ENCODE measurements at places on chromosomes 1 and 21.
A peak's percentile ranks its signal among the peaks of the same experiment; 100 is the strongest.

DNA sequence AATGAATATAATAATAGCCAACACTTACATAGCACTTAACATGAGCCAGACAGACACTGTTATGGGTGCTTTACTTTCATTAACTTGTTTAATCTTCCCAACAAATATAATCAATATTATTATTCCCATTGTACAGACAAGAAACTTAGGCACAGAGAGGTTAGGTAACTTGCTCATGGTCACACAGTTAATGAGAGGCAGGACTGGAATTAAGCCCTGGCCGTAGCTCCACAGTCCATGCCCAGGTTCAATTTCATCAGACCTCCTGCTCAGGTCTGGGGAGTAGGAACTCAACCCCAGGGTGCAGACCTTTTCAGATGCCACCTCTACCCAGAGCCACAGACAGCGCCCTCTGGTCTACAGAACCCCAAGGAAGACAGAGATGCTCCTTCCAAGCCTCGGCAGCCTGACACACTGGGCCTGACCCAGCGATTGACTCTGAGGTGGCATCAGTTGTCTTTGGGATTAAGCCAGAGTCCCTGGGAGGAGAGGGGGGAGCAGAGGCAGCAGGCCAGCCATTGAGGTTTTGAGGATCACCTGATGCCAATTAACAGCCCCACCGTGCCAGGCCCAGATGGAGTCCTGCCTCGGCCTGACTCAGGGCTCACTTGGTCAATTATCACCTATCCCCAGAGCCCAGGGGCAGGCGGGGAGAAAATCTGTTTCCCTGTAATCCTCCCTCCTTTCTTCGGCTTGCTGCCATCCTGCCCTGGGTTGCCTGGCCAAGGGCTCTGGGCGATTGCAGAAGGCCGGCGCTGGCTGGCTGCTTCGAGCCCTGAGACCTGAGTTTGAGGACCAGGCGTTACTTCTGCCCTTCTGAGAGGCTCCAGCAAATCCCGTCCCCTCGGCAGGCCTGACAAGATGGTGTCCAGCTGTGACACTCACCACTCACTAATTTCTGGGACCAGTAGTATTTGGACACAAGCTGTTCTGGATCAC is 116.7 kb downstream of the LACTBL1 start:
- no peak for DNase-seq

DNA sequence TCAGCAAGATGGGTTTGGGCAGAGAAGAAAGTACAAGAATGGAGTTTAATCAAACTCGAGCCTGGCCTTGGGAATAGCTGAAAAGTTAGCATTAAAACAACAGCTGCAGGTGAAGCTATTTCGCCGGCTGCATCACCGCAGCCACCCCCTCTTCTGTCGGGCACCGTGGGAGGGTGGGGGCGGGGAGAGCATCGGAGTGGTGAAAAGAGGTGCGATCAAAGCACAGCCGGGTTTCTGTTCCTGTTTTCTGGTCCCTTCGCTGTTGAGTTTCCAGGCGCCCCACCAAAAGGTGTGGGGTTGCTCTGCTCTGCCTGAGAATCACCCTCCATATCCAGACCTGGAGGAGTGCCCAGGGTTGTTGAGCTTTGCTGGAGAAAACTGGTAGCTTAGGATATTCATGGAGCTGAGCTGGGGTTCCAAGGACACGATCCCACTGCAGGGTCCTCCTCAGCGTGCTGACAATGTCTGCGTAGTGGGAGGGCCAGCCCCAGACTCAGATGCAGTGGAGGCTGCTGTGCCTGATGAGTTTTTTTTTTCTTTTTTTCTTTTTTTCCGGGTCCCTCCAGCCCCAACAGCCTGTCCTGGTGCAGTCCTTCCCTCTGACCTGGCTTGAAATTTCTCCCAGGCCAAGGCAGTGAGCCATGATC is 127.5 kb upstream of the C1orf174 start:
- DNase-seq, result no peak

- peak; percentile 78 for DNase-seq
Observed at GRCh38 chr1:23524163-23524562, 6.9 kb downstream of the E2F2 start.

GRCh38 chr21:42524341-42525028 is 10.8 kb downstream of the SLC37A1 start:
- DNase-seq, result peak; percentile 79

- no peak for DNase-seq
Observed at GRCh38 chr21:24310788-24311187, 1296.5 kb downstream of the MRPL39 start.

GRCh38 chr1:7885513-7886404 is 32.9 kb upstream of the UTS2 start:
- peak; percentile 98 for DNase-seq

- no peak for DNase-seq
Observed at GRCh38 chr1:209324901-209325871, 258.3 kb upstream of the CAMK1G start.

DNA sequence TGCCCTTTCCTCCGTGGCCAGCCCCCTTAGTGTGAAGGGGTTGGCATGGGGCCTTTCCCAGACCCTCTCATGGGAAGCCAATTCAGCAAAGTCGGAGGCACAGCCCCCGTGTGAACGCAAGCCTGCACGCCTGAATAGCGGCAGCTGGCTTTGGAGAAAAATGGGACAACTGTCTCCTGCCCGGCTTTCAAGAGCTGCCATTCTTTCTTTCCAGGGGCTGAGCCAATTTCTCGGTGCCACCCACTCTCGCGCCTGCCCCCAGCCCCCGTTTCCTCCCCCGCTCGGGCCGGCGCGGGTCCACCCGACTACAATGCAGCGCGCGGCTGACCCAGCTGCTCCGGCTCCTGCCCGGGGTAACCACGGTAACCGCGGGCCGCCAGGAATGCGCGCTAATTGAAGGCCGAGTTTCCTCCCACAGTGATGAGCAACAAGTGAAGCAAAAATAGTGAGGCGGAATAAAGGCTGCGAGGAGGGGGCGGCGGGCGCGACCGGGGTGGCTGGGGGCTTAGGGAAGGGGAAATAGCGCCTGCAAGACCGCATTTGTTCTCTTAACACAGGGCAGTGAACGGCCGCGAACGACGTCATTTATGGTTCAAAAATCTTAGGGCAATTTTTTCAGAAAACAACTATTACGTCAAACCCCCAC is 27.8 kb downstream of the ILDR2 start:
- DNase-seq, result no peak

GRCh38 chr1:119808972-119809550 is 2.2 kb downstream of the REG4 start:
- peak; percentile 84 for DNase-seq

GRCh38 chr1:22745669-22746585 is 35.3 kb downstream of the EPHB2 start:
- DNase-seq, result peak; percentile 83

- no peak for DNase-seq
Observed at GRCh38 chr1:18121072-18121820, 13.6 kb downstream of the IGSF21 start.

DNA sequence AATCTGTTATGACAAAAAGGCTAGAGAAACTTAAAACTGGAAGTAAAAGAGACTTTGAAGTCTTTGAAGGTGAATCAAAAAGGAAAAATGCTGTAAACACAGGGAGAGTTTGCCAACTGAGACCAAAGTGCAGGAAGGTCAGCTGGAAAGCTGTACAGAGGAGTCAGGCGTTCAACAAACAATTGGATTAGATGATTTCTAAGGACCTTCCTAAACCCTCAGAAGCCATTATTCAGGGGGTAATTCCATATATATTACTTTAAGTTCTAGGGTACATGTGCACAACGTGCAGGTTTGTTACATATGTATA is 156.8 kb downstream of the ZBTB18 start:
- no peak for DNase-seq

GRCh38 chr1:95308276-95309030 is 74.4 kb downstream of the RWDD3 start:
- no peak for DNase-seq

- DNase-seq, result no peak
Observed at GRCh38 chr1:65341381-65341780, 32.0 kb downstream of the DNAJC6 start.

- DNase-seq, result no peak
Observed at GRCh38 chr1:177033628-177034027, 130.9 kb downstream of the ASTN1 start.

GRCh38 chr1:43423672-43424550 is 29.8 kb downstream of the HYI start:
- DNase-seq, result peak; percentile 53

DNA sequence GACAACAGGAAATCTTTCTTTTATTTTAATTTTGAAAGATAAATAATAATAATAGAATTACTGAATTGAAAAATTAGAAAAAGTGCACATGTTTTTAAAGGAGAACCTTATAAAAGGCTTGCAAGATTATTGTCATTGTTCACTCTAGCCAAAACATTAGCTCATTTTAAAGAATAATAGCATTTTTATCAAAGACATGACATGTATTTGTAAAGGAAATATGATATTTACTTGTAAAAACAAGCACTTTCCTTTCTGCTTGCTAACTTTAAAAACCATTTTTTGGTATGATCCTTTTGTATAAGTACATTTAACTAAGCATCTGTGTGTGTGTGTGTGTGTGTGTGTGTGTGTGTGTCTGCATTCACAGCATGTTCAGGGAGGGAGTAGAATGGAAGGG is 156.3 kb upstream of the C1orf87 start:
- DNase-seq, result no peak

GRCh38 chr1:82778612-82779011 is 977.9 kb downstream of the ADGRL2 start:
- no peak for DNase-seq

GRCh38 chr1:65064981-65065380 is 83.0 kb upstream of the AK4 start:
- DNase-seq, result no peak

- DNase-seq, result no peak
Observed at GRCh38 chr1:234983564-234984238, 144.9 kb downstream of the TOMM20 start.

DNA sequence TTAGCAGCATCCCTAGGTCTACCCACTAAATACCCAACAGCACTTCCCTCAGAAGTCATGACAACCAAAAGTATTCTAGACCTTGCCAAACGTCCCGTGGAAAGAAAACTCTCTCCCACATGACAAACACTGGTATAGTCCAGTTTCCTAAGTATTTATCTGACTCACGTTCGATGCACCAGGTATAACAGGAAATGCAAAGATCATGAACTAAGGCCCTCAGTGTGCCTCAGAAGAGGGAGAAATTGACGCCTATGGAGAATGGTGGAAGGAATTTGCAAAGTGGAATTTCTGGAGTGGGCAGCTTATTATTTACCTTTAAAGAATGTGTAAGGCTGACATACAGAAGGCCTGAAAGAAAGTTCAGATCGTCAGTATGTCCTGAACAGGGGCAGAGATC is 523.6 kb upstream of the DAB1 start:
- no peak for DNase-seq

- no peak for DNase-seq
Observed at GRCh38 chr21:38494703-38495102, 3.6 kb downstream of the ERG start.

DNA sequence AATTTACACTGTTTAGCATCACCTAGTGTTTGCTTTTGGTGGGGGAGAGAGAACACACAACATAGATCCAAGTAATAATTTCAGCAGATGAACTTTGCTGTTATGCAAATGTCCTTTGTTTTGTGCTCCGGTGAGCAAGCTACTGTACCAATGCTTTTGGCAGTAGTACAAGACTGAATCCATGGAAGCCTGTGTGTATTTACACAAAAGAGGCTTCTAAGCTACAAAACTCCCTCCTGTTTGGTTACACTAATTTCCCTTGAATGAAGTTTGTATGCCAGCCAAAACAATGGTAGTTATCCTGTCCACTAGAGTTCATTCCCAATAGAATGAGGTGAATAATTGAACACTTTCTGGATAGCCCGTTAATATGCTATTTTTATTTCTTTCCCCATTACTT is 320.5 kb downstream of the KCTD3 start:
- no peak for DNase-seq
